Neuronal stem cell (in vitro differentiated cells): ENCODE measurements at places on chromosomes 4 and X.

DNA sequence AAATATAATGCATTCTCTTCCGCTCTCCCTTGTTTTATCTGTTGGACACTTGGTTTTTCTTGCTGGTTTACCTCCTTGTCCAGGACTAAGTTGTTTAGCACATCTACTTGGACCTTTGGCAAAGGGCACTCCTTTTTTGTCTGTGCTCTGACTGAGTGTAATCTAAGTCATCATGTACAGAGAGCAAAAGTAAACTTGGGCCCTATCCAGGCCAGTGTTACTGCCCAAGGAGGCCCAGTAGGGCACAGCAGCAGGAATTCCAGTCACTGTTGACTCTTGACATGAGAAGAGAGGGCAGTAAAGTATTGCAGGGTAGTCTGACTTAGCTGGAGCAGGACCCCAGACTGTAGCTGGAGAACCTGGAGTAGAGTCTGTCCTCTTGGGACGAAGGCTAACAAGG is 445.5 kb downstream of the ZIC3 start:
- no peak for DNase-seq

GRCh38 chr4:38062776-38063097 is 102.5 kb downstream of the PTTG2 start:
- DNase-seq: no peak

- DNase-seq: no peak
These were observed 95.3 kb upstream of the IL1RAPL1 start for GRCh38 chrX:28491941-28492340.

DNA sequence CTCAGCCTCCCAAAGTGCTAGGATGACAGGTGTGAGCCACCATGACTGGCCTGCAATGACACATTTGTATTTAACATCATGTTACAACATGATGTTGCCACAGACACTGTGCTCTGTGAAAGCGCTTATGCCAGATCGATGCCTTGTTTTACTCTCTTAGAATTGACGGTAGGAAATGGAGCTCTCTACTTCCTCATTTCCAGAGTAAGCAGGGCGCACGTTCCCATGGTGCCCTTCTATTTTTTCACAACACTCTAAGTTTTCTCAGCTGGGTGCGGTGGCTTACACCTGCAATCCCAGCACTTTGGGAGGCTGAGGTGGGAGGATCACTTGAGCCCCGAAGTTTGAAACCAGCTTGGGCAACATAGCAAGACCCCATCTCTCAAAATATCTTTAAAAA is 60.7 kb upstream of the DHRSX start:
- DNase-seq: no peak

DNA sequence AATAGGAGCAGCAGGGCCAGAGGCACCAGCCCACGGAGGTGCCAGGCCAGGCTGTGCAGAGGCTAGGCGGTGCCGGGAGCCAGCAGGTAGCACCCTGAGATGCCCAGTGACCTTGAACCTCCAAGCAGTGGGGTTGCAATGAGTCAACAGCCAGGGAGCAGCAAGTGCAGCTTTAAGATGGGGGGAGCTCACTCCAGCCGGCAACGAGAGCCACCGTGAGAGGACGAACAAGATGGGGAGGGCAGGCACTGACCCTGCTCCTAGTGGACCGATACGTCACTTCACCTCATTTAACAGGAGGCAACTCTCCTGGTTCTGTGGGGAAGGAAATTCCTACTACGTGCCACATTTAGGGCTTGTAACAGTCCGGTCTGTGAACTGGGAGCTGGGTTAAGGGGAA is 4.8 kb downstream of the LETM1 start:
- no peak for DNase-seq

GRCh38 chr4:128782076-128782715 is 27.3 kb upstream of the JADE1 start:
- DNase-seq: no peak

- DNase-seq: no peak
These were observed 580.4 kb downstream of the ANKRD50 start for GRCh38 chr4:124132161-124132560.

- DNase-seq: no peak
These were observed 24.4 kb upstream of the DYNLT3 start for GRCh38 chrX:37871626-37872302.

DNA sequence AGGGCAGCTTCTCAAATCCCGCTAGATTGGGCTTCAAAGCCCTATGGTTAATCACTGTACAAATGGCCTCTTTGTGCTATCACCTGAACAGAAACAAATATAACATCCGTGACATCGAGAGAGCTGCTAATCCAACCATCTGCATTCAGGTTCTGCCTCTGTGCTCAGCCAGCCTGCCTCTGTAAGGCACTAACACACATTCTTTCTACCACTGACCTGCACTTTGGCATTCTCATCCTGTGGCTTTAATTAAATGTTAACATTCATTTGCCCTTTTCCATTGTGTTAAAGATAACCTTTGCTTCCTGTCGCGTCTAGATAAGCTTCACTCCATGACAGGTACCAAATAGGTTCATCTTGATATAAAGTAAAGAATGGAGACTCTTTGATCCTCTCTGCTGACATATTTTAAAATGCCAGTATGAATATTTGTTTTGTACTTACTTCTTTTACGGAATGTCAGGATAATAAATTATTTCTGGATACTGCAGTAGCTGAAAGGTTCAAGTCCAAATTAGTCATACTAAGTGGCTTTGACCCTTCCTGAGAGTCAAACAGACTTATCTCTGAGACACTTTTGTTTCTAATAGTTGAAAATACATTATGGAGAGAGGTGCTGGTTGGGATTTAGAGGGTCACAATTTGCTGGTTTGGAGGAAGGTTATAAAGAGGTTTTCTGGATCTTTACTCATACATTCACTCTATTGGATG is 505.7 kb downstream of the PACRGL start:
- DNase-seq: no peak

DNA sequence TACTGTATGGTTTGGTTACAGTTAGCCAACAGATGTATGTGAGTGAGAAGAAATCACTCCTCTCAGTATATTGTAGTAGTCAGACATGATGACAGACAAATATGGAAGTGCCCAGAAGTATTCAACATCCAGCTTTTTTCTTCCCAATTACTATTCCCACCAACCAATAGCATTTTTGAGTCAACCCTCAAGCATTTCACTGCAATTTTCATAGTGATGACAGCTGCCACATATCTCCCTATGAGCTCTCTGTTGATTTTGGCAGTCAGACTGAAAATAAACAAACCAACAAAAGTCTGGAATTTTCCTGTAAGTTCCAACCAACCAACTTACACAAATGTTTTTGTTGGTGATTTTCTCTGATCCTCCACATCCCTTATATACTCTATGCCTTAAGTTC is 8.2 kb upstream of the TRAM1L1 start:
- no peak for DNase-seq

DNA sequence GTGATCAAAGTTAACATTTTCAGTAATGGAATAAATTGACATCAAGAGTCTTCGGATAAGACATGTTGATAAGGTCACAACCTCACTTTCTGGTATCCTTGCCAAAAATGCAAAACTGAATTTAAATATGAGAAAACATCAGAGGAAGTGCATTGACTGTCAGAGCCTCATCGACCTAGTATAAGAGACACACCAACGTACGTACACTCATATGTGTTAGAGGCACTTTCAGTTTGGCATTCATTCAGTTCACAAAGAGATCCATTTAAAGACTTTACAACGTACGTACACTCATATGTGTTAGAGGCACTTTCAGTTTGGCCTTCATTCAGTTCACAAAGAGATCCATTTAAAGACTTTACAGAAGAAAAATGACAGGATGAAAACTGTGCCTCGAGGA is 280.3 kb downstream of the INPP4B start:
- DNase-seq: no peak
